ENCODE measurements at places on chromosomes 12 and 14.

- DNase-seq, result no peak
Observed at GRCh38 chr12:80189241-80189640, 89.9 kb downstream of the OTOGL start.

DNA sequence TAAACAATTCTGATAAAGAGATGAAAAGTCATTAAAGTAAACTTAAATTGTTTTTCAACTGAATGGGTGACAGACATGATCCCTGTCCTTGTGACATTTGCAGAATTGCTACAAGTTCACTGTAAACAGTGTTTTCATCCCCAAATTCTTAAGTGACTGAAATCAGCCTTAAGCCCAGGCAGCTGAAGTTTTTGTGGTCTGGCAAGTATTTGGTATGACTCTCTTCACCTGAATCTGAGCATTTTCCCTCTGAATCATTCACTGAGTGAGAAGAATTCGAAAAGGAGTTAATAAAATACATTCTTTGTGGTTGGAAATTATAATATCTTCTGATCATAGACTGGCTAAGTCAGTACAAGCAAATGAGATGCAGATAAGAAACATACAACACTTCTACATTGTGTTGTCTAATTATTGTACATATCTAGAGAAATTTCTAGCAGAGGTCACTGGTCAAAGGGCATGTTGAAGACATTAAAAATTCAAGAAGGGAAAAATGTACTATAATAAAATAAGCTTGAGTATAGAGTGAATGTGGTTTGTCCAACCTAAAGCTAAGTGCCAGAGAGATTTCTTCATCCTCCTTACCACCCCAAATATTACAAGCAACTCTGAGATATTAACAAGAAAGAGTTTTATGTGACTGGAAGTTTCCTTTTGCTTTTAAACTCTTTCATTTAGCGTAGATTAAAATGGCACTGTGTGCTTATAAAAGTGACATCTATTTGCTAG lies 177.8 kb upstream of the DIO2 start:
- no peak for DNase-seq

GRCh38 chr12:57549909-57550640 lies at the start of gene KIF5A:
KIF5A (plus strand) TSS chr12:57550044; CDS start chr12:57550272, 228 bp downstream.
- peak; percentile 60 for DNase-seq

GRCh38 chr14:89773644-89774316 lies 180.8 kb downstream of the EFCAB11 start:
- DNase-seq, result peak; percentile 73

GRCh38 chr14:69796797-69797500 lies at the start of gene SLC10A1:
SLC10A1 (minus strand) TSS chr14:69797241; CDS start chr14:69797155, 86 bp downstream.
- DNase-seq, result no peak

DNA sequence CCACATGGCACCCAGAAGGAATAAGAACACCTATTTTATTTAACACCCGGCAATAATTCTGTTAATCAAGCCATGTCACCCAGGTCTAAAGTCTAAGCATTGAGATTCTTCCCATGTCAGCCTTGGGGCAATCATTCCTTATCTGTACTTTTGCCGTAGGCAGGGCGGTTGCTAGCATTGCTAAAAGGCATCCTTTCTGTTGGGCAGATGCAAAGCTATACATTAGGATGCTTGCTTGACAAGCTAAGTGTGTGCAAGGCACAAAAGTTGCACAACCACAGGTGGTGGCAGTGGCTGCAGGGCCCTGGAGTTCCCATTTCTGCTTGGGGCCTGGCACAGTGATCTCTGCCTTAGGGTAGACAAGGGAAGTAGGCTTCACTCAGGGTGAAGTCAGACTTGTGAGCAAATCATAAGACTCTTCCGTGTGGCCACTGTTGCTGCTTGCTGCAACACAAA lies 12.5 kb upstream of the GALNT6 start:
- DNase-seq, result no peak

DNA sequence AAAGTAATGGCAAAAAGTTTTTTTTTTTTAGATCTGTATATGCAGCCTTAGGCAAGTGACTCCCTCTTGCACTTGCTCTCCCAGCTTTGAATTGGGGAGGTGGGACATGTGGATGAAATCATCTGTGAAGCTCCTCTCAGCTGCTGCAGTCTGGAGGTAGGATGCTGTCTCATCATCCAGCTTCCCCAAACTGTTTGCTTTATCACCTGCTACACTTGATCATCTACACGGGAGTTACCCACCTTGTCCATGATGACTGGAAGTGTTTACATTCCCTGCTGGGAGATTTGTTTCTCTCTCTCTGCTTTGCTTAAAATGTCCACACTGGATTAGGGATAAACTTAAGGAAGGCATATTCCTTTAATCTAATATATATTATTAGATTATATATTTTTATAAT lies 8.5 kb upstream of the FGF23 start:
- DNase-seq, result no peak

GRCh38 chr14:97280526-97280925 lies 483.3 kb downstream of the VRK1 start:
- no peak for DNase-seq

Measured in stimulated activated effector memory CD8-positive, alpha-beta T cell treated with anti-CD3 and anti-CD28 coated beads, Interleukin-12 subunit alpha, Interleukin-12 subunit beta, amount 100 ng/mL, for 72 hours (primary cell).